ENCODE measurements at places on chromosomes 4 and X.

DNA sequence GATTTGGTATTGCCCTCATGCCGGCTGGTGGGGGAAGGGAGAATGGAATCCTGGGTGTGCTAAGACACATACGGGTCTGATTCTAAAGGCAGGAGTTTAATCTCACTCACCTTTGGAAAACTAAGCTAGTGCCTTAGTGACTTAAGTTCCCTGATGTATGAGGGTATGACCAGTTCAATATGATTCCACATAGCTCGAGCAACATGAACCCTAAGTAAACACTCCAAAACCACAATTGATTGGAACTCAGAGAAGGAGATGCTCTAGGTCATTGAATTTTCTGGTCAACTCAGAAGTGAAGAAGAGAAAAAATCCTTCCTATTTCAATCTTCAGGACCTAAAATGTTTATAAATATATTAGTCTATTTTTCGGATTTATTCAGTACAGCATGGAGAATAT, 420.1 kb upstream of the INTU start:
- DNase-seq = no peak

- no peak for DNase-seq
These were observed 341.2 kb upstream of the BOD1L1 start for GRCh38 chr4:13968723-13969122.

DNA sequence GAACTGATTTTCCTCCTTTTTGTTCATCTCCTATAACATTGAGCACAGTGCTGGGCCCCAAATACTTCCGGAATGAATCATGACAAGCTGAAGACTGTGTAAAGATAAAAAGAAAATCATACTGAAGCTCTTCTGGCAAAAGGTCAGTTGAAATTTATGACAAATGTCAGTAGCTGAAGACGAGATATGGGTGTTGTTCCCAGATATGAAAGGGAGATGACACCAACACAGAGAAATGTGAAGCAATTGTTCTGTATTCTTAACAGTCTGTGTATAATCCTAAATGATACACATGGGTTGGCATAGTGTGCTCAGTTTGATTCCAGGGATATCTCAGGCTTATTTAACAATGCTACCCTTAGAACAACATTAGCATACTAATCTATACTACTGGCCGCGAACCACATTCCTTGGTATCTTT, 170.5 kb upstream of the PITX2 start:
- no peak for DNase-seq

DNA sequence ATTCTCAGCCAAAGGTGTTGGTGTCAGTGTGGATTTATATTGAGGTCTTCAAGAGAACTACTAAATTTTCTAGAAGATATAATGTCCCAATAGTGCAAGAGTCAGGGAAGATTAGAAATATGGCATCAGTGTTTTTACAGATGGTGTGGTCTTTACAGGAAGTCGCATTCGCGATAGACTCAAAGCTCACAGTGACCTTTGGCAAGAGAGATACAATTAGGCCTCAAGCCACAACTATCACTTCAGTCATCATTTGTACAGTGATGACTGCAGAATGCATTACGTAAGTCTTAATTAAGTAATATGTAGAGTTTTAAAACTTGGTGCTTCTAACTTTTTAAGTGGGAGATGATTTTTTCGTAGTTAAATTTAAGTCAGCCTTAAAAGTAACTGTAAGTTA, 237.2 kb upstream of the FSTL5 start:
- no peak for DNase-seq

DNA sequence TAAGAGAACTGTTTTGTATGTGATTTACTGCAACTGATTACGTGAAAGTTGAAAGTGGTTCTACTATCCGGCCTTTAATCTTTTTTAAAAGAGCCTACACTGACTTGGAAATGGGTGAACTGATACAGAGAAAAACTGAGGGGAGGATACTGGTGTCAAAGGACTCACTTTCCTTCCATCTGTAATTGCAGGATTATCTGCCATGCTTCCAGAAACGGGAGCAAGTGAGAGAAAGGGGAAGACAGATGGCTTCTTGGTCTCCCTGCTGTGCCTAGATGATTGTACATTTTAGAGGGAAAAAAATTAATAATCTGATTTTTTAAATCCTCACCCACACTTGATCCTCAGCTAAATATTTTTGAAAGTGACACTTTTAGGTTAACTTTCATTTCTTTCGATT, 88.3 kb upstream of the GRID2 start:
- no peak for DNase-seq

DNA sequence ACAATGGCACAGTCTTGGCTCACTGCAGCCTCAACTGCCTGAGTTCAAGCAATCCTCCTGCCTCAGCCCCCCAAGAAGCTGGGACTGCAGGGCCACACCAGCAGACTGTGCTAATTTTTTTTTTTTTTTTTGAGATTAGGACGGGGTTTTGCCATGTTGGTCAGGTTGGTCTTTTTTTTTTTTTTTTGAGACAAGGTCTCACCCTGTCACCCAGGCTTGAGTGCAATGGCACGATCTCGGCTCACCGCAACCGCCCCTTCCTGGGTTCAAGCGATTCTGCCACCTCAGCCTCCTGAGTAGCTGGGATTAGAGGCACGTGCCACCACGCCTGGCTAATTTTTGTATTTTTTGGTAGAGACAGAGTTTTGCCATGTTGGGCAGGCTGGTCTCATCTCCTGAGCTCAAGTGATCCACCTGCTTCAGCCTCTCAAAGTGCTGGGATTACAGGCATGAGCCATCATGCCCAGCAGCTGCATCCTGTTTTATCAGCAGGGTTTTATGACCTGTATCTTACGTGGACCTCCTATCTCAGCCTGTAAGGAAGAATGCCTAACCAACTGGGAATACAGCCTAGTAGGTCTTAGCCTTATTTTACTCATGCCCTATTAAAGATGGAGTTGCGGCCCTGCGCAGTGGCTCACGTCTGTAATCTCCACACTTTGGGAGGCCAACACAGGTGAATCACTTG, 13.2 kb upstream of the MRPL1 start:
- no peak for DNase-seq

DNA sequence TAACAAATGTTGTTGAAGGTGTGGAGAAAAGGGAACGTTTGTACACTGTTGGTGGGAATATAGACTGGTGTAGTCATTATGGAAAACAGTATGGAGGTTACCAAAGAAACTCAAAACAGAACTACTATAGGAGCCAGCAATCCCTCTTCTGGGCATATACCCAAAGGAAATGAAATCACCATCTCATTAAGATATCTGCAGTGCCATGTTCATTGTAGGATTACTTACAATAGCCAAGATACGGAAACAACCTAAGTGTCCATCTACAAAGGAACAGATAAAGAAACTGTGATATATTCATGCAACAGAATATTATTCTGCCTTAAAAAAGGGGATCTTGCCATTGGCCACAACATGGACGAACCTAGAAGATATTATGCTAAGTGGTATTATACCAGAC, 22.2 kb downstream of the APBB2 start:
- DNase-seq = no peak

DNA sequence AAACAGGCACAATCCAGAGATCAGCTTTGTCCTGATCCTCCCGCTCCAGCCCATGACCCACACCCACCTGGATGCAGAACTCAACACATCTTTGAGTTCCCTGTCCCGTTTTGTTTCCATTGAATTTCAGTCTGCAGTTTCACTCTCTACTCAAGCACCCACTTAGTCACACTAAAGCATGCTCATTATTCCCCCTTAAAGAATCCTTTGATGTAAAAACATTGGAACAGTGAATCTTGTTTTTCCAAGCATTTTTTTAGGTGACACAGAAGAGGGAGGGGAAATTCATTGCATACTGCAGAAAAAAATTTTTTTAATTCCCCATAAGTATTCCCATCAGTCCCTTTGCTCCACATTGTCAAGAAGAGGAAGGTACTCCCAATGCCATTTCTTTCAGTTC, 249.7 kb upstream of the TTC29 start:
- DNase-seq = no peak

DNA sequence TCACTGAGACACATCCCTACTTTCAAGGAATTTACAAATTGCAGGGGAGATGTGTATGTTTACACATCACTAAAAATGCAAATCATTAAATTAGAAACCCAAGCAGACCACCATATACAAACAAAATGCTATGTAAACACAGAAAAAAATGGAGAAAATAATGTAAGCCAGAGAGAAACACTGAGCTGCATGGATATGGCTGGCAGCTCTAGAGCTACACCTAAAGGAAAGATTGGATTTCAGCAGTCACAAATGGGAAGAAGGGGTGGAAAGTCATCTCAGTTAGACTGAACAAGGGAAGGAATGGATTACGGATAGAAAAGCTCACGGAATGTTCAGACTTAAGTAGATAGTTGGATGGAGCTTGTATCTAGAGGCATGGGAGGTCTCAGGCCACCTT, 186.3 kb downstream of the MOSPD2 start:
- DNase-seq = no peak

GRCh38 chr4:169593050-169593560, 19.3 kb downstream of the NEK1 start:
- DNase-seq = no peak

- DNase-seq = no peak
These were observed 1.2 kb downstream of the SPOCK3 start for GRCh38 chr4:167232805-167233684.

DNA sequence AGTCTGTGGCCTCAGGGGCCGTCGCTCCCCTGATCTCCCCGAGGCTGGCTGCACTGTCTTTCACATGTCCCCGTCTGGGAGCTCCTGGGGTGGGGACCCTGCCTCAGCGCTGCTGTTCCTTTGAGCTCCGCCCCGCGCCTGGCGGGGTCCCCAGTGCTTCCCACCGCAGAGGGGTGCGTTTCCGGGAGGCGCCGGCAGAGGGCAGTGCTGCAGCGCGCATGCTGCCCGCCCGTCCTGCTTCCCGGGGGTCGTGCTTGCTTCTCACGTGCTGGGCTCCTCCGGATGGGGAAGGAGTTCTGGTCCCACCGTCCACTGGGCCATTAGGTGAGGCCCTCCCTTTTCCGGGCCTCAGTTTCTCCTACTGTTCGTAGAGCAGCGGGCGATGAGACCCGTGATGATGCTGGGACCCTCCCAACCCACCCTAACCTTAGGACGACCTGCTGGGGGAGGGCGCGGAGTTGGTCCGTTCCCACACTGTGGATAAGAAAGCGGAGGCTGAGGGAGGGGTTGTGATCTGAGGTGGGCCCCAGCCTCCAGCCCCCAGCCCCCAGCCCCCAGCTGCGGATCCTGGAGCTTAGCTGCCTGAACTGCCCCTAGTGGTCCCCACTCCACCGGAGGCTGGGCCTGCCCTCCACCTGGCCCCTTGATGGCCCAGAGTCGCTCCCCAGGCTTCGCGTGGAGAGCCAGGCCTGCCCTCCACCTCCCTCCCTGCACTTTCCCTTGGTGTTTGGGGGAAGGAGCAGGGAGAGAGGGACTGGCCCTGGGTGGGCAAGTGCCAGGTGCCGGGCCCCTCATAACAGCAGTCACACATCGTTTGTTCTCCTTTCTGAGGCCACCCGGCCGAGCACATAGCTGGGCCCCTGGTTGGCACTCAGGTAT, 15.3 kb downstream of the CPZ start:
- DNase-seq = no peak

DNA sequence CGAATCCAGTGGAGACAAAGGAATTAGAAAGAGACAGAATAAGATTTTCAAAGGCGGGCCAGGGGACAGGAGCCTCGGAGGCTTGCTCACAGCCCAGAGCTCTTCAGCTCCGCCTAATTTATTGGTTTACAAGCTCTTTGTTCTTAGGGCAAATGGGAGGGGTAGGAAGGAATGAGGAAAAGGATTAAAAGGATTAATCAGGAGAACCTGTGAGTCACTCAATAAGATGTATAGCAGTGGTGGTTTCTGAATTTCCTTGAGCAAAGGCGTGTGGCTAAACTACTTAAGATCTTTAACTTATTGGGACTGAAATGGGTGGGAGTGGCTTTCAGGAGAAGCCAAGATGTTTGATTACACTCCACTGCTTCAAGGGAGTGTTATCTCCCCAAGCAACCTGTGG, 456.0 kb upstream of the SPANXN1 start:
- DNase-seq = no peak

Measured in activated T-helper 1 cell treated with anti-CD3 and anti-CD28 coated beads, Interleukin-2, amount 50 U/mL, for 16 hours (primary cell).